ENCODE measurements at places on chromosomes 2 and 18.

GRCh38 chr2:76469066-76469465 is 758.4 kb upstream of the GCFC2 start:
- no peak for DNase-seq

DNA sequence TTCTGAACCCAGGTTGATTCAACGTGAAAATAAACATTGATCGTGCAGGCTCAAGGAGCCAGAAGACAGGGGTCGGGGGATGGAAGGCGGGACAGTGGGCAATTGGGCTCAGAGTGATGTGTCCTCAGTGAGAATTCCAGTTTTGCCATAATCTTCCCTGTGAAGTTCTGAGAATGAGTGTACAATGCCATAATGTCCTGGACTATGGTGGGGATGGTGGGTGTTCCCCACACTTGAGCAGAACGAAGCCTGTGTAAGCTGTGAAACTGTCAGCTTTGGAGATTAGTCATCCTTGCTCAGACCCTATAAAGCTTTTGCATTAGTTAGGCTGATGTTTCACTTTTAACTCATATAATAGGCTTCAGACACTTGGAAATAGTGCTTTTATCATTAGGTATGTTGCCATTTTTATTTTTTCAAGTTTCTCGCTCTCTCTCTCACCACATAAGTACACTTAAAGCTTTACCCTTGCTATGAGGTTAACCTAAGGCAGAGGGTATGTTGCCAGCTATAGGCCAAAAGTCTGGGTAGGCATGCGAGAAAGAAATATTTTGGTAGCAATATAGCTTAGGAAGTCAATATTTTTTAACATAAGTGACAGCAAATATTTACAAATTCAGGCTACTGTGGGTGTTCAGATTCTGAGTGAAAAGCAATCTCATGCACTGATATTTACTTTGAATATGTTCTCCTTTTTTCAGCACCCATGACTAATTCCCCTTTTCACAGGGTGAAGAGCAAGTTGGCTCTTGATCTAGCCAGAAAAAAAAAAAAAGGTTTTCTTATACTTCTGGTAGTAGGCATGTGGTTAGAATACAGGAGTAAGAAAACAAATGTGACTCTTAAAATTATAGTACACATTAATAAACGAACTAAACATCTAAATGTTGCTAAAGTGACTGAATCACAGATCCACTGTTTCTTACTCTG is 47.2 kb downstream of the CDC42EP3 start:
- DNase-seq, result no peak

DNA sequence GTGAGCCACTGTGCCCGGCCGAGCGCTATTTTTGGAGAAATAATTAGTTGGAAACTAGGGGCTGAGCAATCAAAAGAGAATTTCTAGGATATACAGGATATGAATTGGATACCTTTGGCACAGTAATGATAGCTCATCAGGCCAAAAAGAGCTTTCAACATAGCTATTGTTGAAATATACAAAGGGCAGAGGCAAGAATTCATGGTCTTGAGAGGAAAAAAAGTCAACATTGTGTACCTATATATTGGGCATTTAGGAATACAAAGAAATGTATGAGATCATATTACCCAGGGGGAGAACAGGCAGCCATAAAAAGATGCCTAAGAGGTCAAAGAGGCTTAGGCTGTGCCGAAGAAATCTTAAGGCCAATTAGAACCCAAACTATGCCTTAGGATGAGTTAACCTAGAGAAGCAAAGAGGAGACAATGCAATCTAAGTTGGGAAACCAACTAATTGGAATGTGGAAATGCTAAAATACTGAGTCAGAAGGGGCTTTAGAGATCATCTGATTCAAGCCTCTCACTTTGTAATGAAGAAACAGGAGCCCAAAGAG is 99.0 kb downstream of the RBBP8 start:
- DNase-seq, result no peak

DNA sequence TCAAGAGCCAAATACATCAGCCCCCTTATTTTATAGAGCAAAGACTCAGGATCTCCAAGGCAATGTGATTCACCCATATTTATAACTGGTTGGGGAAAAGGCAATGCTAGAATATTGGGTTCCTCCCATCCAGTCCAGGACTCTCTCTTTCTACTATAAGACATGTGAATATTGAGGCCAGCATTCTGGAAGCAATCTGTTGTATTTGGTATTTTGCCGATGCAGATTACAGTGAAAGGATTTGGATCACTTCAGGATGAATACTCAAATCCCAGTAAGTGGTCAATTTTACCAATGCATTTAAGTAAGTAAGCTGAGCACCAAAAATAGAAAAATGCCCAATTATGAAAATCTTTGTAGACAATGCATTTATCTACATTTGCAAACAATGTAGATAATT is 1834.7 kb upstream of the PIK3C3 start:
- DNase-seq, result no peak

- DNase-seq, result no peak
These were observed 115.6 kb upstream of the REG3A start for GRCh38 chr2:79275197-79275596.

DNA sequence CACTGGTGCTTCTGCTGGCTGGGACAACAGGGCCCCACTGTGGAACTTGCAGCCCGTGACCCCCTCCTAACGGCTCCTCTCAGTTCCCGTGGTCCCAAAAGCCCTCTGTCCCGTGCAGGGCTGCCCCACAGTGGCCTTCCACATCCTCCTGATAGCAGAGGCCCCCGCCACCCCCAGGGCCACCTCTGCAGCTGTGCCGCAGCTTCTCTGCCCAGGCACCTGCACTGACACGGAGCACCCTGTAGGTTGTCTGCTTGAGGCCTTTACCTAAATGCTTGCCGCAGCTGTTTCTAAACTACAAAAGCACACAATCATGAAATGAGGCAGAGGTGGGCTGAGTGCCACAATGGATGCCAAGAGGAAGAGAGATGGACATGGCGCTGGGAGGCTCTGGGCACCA is 13.5 kb upstream of the GRHL1 start:
- DNase-seq, result no peak

GRCh38 chr18:46346213-46346612 is 242.0 kb downstream of the HAUS1 start:
- no peak for DNase-seq

DNA sequence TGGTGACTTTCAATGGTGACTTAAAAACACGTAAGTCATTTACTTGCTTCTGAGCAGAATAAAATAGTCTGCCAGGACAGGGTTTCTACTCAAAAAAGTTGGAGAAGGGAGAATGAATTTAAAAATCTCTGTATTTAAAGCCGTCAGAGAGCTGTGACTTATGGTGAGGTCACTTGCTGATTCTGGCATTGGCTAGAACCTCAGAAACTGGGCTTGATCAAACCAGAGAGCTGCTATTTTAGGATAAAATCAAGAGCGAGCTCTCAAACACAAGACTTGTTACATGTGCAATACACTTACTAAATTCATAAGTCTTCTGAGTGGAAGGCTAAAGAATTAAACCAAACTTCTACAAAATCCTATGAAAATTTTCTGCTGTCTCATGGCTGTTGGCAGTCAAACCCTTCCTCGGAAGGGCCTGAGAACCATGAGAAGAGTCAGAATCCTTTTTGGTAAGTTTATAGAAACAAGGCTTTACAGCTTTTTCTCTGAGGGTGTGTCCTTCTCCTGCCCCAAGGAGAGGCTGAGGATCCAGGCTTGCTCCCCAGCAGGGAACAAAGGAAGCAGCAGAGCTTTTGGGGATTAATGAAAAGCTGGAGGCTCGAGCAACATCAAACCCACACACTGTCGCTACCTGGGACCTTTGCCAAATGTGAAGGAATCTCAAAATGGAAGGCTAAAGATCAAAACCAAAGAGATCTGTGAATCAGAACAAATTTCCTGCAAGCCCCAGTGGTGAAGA is 816.4 kb downstream of the SOCS6 start:
- DNase-seq, result no peak

- no peak for DNase-seq
These were observed 435.9 kb downstream of the DSEL start for GRCh38 chr18:67080601-67081000.

GRCh38 chr2:6362671-6363450 is 502.8 kb downstream of the CMPK2 start:
- DNase-seq, result no peak

- DNase-seq, result no peak
These were observed 32.6 kb downstream of the MRPL33 start for GRCh38 chr2:27804146-27804545.

DNA sequence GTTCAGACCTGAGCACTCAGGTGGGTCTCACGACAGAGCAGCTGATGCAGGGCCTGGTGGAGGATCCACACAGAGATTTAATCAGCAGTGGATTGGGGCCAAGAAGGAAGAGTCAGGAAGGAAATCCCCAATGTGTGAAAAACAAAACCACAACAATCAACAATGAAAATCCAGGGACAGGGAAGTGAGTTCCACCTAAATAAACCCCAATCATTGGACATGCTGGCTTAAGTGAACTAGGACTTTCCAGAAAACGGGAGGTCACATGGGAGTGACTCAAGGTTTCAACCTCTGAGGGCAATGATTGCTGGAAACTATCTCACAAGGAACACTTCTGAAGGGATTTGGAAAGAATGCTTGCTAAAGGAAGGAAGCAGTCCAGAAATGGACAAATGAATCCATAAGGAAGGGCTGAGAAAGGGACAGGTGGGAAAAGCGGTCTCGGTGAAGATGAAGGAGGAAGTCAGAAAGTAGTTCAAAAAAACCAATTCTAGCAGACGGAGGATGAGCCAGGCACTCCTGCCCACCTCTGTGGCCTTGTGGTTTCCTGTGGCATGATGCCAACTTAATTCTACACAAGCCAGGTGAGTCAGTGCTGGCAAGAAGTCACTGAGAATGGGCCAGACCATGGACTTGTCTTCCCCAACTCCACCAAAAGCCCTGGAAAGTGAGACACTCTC is 15.4 kb upstream of the XDH start:
- no peak for DNase-seq
